ENCODE measurements at places on chromosomes 1 and 21.

DNA sequence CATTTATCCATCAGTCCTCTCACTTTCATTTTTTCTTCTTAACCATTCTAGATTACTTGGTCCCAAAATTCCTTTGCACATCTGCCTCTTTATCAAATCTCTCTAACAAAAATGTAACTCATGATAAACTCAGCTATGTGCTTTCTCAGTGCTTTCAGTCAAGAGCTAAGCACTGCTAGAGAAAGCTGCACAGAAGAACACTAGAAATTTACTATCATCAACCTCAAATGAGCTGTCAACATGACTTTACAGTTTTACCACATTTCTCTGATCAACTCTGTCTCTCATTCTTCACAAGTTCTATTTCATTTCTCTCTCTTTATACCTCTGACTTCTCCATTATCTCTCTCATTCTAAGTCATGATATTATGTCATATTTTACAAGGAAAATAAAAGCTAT, 54.2 kb upstream of the PRKACB start:
- no peak for DNase-seq

GRCh38 chr1:19730793-19731192, 66.1 kb downstream of the HTR6 start:
- no peak for DNase-seq

- DNase-seq: no peak
Observed at GRCh38 chr21:38264571-38264970, 7.8 kb downstream of the KCNJ15 start.

- DNase-seq: no peak
Observed at GRCh38 chr1:146049436-146049835, 27.9 kb upstream of the HJV start.

DNA sequence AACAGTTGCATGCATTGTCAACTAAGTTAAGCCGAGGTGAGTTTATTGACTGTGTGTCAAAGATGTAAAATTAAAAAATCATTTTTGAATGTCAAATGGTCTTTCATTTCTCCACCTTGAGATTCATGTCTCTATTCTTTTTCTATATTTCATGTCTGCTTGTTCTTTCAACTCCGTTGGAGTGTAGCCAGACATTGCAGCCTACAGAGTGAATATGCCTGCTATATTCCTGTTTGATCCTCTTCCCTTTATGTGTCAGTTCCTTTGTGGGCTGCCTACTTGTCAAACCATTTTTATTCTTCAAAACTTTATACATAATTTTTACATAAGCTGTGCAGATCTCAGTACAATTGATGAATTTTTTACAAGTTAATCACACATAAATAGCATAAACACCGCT, 1325.8 kb upstream of the PRMT6 start:
- no peak for DNase-seq

DNA sequence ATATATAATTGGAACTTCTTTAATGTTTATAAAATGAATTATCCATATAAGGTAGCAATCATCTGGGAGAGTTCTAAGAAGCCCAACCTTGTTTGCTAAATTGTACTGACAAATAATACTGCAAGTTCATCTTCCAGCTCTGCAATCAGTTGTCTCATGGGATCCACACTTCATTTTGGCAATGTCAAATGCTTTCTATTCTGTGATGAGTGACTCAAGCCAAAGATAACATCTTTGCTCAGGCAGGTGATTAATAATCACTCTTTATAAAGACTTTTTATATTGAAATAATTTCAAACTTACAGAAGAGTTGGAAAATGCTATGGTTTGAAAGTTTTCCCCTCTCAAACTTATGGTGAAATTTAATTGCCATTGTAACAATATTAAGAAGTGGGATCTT, 67.2 kb downstream of the SLC44A5 start:
- DNase-seq: no peak

DNA sequence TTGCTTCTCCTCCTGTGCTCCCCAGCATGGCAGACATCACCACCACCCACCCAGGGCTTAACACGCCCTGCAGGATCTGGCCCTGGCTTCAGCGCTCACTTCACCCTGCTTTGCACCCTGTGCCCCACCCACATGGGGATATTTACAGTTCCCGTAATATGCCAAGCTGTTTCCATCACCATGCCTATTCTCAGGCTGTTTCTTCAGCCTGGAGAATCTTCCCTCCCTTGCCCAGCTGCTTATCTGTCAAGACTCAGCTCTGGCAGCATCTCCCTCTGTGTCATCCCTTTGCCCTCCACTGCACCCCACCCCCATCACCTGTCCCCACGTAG, 3.6 kb upstream of the AHCYL1 start:
- DNase-seq: no peak

DNA sequence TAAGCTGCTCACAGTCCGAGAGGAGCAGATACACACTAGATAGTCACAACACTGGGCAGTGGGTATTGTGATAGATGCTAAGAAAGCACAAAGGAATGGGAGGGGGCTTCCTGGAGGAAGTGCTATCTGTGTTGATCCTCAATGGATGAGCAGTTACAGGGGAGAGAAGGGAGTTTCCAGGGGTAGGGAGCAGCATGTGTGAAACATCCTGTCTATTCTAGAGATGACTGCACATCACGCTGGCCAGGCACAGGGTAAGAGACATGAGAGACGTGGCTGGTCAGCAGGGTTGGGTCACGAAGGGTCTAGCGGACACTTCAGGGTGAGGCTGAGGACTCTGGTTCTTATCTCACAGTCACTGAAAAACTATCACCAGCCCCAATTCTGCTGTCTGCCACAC, 235.2 kb downstream of the TRABD2B start:
- no peak for DNase-seq

DNA sequence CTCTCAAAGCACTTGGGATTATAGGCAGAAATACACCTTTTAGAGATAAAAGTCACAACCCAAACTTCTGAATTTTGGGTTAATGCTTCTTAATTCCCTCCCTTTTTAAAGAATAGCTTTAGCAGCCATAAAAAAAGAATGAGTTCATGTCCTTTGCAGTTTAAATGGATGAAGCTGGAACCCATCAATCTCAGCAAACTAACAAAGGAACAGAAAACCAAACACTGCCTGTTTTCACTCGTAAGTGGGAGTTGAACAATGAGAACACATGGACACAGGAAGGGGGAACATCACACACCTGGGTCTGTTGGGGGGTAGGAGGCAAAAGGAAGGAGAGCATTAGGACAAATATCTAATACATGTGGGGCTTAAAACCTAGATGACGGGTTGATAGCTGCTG, 55.8 kb downstream of the SLC27A3 start:
- DNase-seq: no peak

- no peak for DNase-seq
Observed at GRCh38 chr1:87706779-87707228, 378.1 kb downstream of the LMO4 start.

- DNase-seq: no peak
Observed at GRCh38 chr1:167516404-167517388, 1.6 kb downstream of the CD247 start.

DNA sequence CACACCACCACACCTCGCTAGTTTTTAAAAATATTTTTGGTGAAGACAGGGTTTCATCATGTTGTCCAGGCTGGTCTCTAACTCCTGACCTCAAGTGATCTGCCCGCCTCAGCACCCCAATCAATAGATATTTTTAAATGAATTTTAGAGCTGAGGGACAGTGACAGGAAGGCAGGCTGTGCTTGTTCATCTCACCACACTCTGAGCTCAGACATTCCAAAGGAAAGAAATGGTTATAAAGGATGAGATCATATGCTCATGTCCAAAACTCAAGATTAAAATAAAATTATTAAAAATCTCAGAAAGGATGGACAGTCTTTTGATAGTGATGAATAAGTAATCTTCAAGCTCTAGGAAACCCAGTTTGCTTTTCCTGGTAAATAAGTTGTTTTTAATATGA, 40.9 kb downstream of the L1TD1 start:
- no peak for DNase-seq

DNA sequence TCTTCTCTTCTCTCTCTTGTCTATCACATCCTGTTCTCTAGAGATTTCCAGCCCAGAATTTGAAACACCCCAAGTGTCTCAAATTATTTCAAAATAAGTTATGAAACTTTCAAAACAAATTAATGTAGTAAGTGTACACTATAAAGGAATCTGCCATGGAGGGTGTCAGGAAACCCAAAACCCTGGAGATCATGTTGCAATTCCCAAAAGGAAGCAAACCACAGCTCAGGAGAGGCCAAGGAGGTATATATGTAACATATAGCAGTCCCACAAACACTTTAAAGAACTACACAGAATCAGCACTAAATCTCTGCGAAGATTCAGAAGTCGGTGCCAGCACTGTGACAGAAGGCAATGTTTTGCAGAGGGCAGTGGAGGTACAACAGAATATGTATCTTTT, 26.6 kb downstream of the PTPN14 start:
- no peak for DNase-seq

DNA sequence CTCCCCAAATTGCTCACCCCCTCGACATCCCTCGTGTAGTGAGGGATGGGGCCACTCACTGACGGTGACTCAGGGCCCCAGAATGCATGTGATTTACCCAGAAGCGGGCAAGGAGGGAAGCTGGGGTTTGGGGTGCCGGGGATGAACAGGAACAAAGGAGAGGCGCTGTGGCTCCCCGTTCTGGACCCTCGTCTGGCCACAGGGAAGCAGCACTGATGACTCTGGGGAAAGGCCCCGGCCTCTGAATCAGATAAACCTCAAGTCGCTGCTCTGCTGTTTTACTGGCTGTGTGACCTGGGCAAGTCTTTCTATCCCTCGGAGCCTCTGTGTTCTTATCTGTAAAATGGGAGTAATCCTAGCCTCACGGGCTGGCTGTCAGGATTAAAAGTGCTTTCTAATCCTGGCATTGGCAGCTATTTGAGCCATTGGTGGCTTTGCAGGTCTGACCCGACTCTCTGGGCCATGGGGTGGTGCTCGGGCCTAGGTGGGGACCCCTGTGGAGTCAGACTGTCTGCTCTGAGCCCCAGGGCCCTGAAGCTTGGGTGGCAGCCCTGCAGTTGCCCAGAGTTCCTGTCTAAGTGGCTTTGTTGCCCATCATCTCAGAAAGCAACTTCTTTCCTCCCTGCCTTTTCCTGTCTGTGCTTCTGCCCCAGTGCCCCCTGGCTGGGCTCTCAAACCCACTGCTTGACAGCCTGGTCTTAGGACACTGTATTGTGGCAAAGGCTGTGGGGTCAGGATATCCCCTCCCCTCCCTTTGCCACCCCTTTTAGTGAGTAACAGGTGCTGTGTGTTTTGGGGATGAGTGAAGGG, 5.5 kb downstream of the TNFRSF1B start:
- no peak for DNase-seq
